ENCODE measurements at places on chromosomes 12 and 14. TPM values are rescaled to one million over a fixed set of nuclear protein-coding genes. Genes with fewer than 3 reads are reported as not detected.

Gene CTSG
- total RNA-seq = not detected

DNA sequence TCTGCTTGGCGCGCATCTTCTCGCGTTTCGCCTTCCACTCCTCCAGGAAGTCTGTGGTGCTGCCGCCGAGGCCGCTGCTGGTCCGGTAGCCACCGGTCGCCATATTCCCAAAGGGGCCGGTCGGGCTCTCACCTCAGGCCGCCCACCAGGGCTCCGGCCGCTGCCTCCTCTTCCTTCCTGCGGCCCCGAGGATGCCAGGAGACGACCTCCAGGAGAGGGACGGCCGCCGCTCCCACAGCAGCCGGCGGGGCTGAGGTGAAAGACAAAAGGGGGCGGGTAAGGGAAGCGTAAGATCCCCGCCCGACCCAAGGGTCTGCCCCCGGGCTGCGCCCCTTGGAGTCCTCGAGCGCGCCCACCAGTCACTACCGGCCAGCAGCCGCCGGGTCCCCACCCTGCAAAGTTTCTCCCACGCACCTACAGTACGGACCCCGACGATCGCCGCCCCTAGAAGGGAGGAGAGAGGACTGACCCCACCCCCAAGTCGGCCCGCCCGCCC, 574 bp downstream of the PAWR start:
- H3K4me1 ChIP-seq = no peaks in the 10 kb centered on the region
- peak overlapping the region; percentile 99 for H3K4me3 ChIP-seq
- peak overlapping the region; percentile 93 for H3K27ac ChIP-seq
- no peaks in the 10 kb centered on the region for H3K27me3 ChIP-seq
- peak; percentile 70 for DNase-seq
- no peaks in the 10 kb centered on the region for H3K36me3 ChIP-seq

Gene LRRC9
- total RNA-seq = not detected

GRCh38 chr14:76382495-76382832, 6.5 kb downstream of the ESRRB start:
- no peaks in the 10 kb centered on the region for H3K36me3 ChIP-seq
- no peak overlapping the region for H3K4me3 ChIP-seq
- DNase-seq = no peak

DNA sequence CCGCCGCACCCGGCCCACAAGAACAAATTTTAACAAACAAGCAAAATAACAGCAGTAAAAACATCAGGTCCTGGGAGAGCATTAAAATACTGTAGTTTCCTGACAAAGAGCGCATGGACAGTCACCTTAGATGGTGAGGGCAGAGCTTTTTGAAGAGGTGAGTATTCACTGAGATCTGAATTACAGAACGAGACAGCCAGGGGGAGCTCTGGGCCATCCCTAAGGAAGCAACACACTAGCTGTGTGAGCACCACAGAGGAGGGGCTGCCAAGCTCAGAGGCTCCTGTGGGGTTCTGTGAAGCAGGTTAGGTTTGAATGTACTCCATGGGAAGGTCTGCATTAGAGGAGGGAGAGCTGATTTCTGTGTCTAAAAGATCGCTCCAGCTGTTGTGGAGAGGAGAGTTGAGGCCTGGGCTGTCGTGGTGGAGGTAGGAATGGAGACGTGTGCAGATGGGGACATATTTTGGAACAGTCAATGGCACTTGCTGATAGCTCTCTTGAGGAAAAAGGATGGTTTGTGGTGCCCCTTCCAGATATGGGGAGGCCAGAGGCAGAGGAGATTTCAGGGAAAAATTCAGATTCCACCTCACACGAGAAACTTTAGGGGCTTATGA, 72.9 kb downstream of the TRAFD1 start:
- no peaks in the 10 kb centered on the region for H3K4me1 ChIP-seq
- peaks cover 52% of the 10 kb centered on the region for H3K36me3 ChIP-seq
- H3K27me3 ChIP-seq = no peaks in the 10 kb centered on the region
- no peak for DNase-seq
- H3K4me3 ChIP-seq = no peak overlapping the region
- H3K27ac ChIP-seq = no peak overlapping the region

Gene OVCH1
- total RNA-seq = 2.6 TPM

Data from ascending aorta (tissue), 2 donors.